ENCODE measurements at places on chromosomes 1 and 21. TPM values are rescaled to one million over a fixed set of nuclear protein-coding genes. Genes with fewer than 3 reads are reported as not detected.

- DNase-seq = no peak
Observed at GRCh38 chr1:27118440-27118689, 36.6 kb downstream of the SLC9A1 start.

Gene MANEAL
- 2.4 TPM for polyA plus RNA-seq

Gene LRRC39
- polyA plus RNA-seq = 180 TPM

Gene CD5L
- 0.17 TPM for polyA plus RNA-seq

DNA sequence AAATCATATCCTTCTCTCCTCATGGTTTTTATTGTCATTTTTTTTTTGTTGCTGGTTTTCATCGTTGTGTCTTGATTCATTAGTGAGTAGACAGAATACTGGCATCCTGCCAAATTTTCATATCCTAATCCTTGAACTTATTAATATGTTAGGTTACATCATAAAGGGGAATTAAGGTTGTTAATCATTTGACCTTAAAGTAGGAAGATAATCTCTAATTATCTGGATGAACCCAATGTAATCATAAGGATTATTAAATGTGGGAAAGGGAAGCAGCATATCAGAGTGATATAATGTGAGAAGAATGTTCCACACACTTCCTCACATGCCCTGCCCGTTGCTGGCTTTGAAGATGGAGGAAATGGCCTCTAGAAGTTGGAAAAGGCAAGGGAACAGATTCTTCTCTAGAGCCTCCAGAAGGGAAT lies 299.7 kb downstream of the HMCN1 start:
- no peak for DNase-seq

Data from muscle of back (tissue), 13 donors.